ENCODE measurements at places on chromosomes 12 and 14.

DNA sequence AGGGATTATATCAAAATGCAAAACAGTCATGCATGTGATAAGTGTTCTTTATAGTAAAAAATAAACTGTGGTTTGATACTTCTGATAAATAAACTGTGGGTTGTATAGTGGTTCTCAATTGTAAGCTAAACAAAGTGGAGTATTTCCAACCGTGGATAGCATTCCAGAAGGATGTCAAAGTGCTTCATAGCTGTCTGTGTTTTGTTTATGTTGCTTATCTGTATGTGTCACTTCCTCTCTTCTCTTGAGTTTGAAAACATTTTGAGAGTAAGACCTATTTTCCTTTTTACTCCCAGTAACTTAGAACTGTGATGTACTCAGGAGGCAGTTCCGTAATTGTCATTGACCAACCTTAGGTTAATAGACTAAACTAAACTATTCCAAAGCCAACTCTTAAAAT, 415.8 kb downstream of the TMTC2 start:
- DNase-seq: no peak

GRCh38 chr12:64461634-64462414, 9.9 kb downstream of the TBK1 start:
- no peak for DNase-seq

- DNase-seq: no peak
These were observed 21.0 kb upstream of the CD9 start for GRCh38 chr12:6178981-6179761.

GRCh38 chr12:49043856-49044258, 16.7 kb downstream of the KMT2D start:
- no peak for DNase-seq

- DNase-seq: no peak
These were observed 51.9 kb upstream of the PPM1H start for GRCh38 chr12:62986844-62987243.

- no peak for DNase-seq
These were observed 50.8 kb upstream of the CDKL1 start for GRCh38 chr14:50447461-50447860.

GRCh38 chr12:124508381-124509079, 58.9 kb downstream of the NCOR2 start:
- no peak for DNase-seq

- no peak for DNase-seq
These were observed 114.4 kb downstream of the LMNTD1 start for GRCh38 chr12:25438638-25439037.

DNA sequence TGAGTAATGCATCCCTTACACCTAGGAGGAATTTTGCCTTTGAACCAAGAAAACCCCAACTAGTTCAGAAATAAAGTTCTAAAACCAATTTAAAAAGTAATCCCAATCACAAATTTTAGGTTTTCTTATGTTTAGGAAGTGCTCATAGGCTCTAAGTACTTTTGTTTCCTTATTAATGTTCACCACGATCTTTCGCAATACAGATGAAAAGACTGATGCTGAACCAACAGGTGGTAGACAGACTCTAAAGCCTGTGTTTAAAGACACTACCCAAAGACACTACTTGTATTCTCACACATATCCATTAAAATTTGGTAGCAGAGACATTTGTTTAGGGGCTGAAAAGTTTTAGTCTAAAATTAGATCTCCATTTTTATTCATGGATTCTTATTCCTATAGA, 10.6 kb upstream of the PHLDA1 start:
- no peak for DNase-seq

DNA sequence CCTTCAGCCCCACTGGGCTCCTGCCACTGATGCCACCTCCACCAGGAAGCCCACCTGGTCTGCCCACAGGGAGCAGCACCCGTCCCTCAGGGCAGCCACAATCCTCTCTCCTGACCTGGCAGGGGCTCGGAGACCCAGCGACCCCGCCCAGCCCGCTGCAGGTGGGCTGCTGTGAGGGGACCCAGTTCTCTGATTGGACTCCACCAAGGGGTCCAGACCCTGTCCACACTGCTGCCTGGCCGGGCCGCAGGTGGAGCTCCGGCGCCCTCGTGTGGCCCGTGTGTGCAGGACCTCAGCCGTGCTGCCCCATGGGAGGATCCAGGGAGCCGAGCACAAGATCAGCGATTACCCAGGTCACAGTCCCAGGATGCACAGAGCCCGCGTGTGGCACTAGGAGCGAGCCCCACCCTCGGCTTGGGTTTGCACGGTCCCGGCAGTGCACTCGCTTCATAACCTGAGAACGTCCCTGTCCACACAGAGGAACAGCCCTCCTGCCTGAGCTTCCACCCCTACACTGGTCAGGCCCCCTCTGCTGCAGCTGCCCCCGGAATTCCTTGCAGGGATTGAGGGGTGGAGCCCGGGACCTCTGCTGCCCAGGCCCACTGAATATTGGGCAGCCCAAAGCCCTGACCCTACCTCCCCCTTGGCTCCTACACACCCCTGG, 35.4 kb upstream of the TMEM179 start:
- no peak for DNase-seq

DNA sequence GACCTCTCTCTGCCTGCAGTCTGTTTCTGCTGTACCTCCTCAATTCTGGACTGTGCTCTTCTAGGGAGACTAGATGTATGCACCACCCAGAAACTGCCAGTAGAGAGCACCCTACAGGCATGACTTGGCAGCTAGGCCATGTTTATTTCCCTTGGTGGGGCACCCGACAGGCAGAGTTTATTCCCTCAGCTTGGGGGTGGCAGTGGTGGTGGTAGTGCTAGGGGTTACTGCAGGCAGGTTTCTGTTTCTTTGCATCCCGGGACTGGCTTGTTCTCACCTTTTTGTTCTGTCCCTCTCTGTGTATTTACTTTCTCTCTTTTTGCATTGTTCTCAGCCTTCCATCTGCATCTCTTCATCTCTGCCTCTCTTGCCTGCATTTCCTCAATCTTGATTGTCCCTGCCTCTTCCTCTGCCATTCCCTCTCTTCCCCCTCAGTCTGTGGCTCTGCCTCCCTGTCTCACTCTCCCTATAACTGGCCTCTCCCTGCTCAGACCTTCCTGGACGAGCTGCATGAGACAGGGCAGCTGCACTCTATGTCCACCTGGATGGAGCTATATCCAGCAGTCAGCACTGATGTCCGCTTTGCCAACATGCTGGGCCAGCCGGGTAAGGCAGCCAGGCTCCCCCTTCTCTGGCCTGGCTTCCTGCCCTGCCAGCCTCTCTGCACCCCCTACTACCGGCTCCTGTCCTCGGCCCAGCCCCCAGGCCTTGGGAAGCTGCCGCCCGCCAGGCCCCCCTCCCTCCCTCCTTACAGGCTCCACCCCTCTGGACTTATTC, 13.8 kb downstream of the PRPF40B start:
- peak; percentile 55 for DNase-seq

DNA sequence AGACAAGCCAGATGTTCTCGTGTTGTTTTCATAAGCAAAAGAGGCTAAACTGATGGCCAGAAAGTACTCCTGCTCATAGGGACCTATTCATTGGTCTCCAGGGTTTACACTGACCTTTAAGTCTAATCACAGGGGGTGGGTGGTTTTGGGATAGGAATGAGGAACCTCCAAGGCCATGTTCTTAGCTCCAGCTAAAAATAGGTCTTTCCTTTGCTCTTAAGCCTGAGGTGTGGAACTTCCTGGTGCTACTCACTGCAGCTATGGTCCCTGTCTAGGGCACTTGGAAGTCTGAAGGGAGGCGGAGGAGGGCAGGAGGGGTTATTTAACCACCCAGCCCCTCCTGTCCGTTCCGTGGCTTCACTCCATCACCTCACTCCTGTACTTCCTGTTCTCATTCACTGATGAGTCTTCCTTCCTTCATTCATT, 18.6 kb downstream of the GPRC5A start:
- DNase-seq: no peak

GRCh38 chr14:91246051-91246852, 1.7 kb upstream of the GPR68 start:
- DNase-seq: no peak

DNA sequence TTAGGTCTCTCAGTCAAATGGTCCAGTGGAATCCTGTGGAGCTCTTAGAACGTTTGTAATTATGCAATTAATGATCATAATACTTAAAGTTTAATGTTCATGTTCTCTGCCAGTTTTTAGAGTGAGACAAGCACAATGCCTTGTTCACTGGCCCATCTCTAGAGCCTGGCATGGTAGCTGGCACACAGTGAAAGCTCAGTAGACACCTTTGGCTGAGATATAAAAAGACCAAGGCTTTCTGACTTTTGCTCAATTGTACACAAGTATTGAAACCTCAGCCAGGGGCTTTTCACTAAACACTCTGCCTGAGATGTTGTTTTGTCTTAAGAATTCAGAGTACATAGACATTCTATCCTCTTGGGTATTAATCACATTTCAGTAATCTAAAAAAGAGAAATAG, 241.8 kb upstream of the ATP2B1 start:
- no peak for DNase-seq

DNA sequence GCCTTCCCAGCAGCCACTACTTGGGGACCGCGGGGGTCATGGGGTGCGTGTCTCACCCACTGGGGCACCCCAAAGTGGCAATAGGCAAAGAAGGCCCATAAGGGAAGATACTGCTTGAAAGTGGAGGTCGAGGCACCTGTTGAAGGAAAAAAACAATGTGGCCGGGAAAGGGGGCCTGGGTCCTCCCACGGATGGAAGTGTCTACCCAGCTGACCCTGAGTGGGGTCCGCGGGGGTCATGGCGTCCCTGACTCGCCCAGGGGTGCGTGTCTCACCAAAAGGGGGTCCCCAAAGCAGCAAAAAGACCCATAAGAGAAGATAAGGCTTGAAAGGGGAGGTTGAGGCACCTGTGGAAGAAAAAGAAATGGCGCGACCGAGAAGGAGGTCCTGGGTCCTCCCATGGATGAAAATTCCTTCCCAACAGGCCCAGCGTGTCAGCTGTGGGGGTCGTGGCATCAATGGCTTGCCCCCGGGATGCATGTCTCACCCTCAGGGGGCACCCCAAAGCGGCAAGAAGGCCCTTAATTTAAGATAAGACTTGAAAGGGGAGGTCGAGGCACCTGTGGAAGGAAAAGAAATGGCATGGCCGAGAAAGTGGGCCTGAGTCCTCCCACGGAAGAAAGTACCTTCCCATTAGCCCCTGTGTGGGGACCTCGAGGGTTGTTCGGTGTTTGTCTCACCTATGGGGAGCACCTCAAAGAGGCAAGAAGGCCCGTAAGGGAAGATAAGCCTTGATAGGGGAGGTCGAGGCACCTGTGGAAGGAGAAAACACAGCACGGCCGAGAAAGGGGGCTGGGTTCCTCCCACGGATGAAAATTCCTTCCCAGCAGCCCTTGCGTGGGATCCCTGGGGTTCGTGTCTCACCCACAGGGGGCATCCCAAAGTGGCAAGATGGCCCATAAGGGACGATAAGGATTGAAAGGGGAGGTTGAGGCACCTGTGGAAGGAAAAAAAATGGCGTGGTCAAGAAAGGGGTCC, 266.0 kb downstream of the ALG10 start:
- DNase-seq: peak; percentile 6

GRCh38 chr14:98290596-98290995, 981.4 kb downstream of the BCL11B start:
- DNase-seq: no peak

GRCh38 chr14:61174987-61175386, 106.2 kb downstream of the TMEM30B start:
- no peak for DNase-seq

- no peak for DNase-seq
These were observed 88.1 kb downstream of the PPP2R5E start for GRCh38 chr14:63454863-63455622.

GRCh38 chr12:108133482-108133881, 4.4 kb downstream of the WSCD2 start:
- DNase-seq: no peak

- DNase-seq: peak; percentile 20
These were observed 132.3 kb downstream of the ADGRD1 start for GRCh38 chr12:131085816-131086591.

DNA sequence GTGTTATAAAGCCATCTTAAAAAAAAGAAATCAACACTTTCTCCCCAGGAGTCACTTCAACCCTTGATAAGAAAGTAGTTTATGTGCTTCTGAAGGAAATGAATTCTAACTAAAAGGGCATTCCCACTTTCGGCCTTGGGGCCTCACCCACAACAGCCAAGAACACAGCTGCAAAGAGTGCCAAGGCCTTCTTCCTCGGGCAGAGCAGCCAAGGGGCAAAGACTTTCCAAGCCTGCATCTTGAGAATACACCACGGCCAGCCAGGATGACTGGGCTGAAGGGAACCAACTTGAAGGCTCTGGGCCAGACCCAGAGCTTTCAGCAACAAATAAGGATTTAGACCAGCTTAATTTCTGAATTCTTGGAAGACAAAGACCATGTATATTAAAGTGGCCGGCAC, 60.4 kb upstream of the FOXN3 start:
- peak; percentile 31 for DNase-seq

DNA sequence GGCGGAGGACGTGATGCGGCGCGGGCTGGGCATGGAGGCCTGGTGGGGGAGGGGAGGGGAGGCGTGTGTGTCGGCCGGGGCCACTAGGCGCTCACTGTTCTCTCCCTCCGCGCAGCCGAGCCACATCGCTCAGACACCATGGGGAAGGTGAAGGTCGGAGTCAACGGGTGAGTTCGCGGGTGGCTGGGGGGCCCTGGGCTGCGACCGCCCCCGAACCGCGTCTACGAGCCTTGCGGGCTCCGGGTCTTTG, 303 bp downstream of the GAPDH start:
- DNase-seq: no peak

DNA sequence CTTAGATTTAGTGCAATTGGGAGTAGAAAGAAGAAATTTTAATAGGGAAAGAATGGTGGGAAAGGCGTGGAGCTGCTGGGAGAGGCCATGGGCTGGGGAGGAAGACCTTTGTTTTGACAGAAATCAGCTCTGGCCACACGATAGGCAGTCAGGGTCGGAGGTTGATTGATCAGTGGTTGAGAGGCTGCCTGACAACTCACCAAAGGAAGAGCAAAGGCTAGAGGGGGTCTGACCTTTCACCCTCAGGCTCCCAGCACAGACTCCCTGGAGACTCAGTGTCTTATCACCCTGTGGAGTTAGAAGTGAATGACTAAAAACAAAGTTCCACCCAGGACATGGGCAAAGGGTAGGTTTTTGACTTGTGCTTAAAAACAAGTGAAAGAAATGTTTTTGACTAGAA, 18.0 kb upstream of the NKX2-8 start:
- DNase-seq: no peak
